ENCODE measurements at places on chromosomes 4 and X.

GRCh38 chr4:35252071-35252470 is 992.2 kb downstream of the ARAP2 start:
- no peak for DNase-seq

- DNase-seq, result no peak
Measured at GRCh38 chr4:36325499-36325898, 44.1 kb downstream of the DTHD1 start.

DNA sequence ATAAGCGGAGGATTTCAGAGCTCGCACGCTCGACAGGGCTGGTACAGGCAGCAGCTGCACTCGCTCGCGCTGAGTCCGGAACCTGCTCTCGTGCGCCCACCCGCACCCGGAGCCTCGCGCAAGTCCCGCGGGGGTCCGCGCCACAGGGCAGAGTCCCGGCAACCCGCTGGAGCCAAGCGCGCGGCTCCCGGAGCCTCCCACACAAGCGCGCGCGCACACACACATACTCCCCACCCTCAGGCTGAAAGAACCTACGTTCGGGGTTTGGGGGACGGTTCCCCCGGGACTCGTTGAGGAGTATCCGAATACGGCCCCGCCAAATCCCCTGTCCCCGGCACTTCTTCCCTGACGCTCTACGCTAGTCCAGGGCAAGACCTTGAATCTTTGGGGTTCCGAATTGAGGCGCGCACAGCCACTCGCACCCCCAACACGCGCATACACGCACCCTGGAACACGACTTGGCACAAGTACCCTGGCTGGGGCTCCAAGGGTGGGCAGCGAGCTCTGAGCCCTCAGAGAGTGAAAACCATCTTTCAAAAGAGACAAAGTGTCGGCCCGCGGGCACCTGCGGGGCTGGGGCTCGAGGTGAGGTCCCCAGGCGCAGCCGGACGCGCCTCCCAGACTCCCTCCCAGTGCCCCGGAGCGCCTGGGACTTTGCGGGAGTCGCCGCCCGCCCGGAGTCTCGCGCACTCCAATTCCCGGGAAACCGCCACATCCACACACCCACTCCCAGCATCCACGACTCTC is 952 bp downstream of the ANOS1 start:
- no peak for DNase-seq

DNA sequence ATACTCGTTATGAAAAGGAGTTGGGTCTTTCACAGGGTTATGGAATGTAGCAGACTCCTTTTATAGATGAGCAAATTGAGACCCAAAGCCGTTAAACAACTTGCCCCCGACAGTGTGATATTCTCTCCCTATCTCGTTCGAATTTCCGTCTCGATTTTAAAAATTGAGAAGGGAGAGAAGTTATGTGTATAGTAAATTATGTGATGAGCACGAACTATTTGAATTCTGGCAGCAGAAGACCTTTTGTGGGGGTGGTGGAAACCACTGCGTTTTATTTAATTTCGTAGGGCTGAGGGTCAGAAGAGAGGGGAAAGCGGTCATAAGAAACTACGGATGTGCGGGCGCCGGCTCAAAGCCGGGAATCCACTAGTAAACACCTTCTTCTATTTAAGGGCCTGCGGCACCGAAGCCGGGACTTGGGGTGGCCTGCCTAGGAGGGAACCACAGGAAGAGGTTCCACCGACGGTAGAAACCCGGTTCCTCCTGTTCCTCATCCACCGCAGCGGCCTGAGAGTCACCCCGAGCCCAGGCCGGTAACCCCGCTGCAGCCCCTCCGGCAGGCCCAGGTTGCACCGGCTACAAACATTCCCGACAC is 1.5 kb upstream of the DDX3X start:
- no peak for DNase-seq

DNA sequence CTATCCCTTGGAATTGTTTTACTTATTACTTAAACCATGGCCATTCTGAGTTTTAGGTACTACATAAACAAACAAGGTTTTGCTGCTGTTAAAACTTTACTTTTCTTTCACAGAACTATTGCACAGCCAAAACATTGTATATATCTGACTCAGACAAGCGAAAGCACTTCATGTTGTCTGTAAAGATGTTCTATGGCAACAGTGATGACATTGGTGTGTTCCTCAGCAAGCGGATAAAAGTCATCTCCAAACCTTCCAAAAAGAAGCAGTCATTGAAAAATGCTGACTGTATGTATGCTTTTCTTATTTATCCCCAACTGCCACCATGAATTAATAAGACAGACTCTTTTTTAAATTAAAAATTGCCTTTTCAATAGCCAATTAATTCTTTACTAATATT is 69.8 kb downstream of the CCKAR start:
- DNase-seq, result no peak

GRCh38 chr4:32684160-32684559 is 1964.0 kb downstream of the PCDH7 start:
- no peak for DNase-seq

- DNase-seq, result no peak
Measured at GRCh38 chrX:2272337-2272736, 228.4 kb downstream of the DHRSX start.

DNA sequence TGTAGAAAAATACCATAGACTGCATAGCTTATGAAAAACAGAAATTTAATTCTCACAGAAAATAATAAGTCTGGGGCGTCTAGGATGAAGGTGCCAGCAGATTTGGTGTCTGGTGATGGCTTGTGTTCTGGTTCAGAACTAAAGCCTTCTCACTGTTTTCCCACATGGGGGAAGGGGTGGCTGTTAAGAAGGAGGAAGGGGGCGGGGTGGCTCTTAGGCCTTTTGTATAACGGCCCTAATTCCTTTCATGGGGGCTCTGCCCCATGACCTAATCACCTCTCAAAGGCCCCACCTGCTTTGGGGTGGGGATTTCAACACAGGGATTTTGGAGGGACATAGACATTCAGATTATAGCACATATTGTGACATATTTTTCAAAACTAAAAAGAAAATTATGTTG is 173.2 kb upstream of the TECRL start:
- no peak for DNase-seq

- DNase-seq, result no peak
Measured at GRCh38 chr4:80295336-80295735, 28.9 kb downstream of the FGF5 start.

DNA sequence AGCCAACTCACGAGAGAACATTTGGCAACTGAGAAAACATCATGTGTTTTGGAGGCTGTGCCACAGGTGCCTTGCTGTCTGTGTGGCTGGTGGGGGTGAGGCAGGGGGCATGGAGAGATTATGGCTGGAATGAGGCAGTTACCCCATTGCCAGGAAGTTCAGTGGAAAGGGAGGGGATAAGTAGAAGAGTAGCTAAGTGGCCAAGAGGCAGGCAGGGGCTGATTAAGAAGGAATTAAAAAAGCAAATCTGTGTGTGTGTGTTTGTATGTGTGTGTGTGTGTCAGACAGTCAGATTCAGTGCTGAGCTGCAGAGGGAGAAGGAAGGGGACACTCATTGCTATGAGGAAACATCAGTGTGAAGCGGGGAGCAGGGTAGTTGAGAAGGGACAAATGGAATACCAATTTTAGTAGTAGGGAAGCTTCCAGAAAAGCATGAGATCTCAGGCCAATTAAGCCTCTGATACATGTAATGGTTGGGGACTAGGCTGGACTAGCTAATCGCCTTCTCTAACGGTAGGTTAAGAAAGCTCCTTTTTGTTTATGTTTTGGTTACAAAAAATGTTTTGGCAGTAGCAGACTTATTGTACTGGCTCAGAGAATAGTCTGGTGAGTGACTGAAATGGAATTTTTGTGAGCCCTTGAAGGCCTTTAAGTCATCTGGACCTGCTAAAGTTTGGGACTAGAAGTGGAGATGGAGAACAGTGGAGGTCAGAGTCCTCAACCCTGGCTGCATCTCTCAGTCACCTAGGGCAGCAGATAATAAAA is 18.5 kb downstream of the TMEM164 start:
- DNase-seq, result no peak

DNA sequence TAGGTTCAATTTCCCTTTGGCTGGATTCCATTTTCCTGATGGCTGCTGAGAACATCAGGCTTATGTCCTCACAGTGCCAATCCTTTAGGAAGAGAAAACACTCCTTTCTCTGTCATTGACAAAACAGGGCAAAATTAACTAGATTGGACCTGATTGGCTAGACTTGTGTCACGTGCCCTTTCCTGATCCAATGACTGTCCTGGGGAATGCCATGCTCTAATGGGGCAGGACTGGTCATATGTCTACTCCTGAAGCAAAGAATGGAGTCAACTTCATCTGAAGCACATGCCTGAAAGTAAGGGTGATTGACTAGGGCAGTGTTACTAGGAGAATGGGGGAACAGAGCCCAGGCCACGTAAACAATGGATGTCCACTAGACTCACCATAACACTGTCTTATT is 220.4 kb downstream of the KDR start:
- DNase-seq, result no peak

GRCh38 chr4:42309361-42310260 is 87.7 kb upstream of the SHISA3 start:
- no peak for DNase-seq

GRCh38 chr4:10861036-10861435 is 176.5 kb upstream of the CLNK start:
- DNase-seq, result no peak

DNA sequence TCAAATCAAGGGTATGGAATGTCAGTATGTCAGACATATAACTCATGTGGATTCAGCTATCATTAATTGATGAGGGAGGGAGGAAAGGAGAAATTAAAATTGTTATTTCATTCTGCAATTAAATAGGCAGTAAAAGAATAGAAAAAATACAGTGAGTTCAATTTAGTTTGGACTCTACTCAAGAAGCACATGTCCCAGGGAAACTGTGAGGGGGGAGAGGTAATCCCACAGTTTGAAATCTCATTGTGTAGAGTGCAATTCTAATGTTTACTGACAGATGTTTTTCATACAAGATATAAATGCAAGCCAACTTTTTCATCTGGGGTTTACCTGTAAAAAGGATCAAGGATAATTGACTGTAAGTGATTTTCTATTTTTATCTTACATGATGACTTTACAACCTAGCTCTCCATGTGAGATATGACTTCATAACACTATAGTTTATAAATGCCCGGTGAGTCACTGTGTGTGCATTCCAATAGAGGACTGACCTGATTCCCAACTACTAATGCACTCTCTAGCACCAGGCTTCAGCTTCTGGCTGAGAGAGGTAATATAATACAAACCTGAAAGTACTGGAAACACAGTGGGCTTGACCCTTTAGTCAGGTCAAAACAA is 35.2 kb upstream of the SCD5 start:
- no peak for DNase-seq

GRCh38 chr4:18106620-18107019 is 85.1 kb upstream of the LCORL start:
- DNase-seq, result no peak

GRCh38 chr4:64889906-64890610 is 480.8 kb upstream of the TECRL start:
- no peak for DNase-seq

DNA sequence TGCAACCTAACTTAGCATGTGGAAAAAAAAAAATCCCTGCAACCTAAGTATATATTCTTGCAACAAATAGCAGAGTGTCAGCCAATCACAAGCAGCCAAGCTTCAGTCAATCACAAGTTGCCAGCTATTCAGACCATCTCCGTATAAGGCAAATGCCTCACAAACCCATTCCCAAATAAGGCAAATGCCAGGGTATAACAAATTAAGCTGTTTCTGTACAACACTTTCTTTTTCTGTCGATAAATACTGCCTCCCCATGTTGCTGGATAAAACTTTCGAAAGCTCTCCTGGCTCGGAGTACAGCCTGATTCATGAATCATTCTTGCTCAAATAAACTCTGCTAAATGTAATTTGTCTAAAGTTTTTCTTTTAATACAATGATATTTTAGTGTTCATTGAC is 460.7 kb upstream of the SMIM31 start:
- no peak for DNase-seq

DNA sequence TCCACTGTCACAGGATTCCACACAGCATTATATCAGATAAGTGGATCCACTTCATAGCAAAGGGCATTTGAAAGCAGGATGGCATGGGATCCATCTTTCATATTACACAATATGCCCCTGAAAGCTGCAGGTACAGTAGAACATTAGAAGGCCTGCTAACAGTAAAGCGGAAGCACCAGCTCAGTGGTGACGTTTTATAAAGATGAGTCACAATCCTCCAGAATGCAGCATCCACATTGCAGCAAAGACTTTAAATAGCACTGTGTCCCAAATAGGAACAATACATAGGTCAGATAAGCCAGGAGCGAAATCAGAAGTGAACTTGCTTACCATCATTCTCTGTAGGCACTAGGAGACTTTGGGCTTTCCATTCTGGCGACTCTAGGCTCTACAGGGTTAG is 609.5 kb upstream of the FAT1 start:
- no peak for DNase-seq

DNA sequence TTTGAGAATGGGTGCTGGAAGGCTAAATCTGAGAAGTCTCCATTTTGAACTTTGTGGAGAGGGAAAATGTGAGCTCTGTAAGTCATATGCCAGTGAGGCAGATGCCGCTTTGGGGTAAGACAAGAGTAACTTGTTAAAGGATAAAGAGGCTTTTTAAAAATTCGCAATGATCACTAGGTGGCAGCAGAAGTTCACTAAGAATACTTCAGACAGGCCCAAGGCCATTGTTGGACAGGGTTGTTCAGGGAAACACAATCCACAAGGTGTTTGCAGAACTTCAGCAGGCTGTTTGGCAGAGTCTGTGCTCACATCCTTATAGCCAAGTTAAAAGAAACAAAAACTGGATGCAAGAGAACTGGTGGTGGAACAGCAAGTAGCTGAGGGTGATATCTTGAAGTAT is 13.7 kb upstream of the PIGA start:
- no peak for DNase-seq

DNA sequence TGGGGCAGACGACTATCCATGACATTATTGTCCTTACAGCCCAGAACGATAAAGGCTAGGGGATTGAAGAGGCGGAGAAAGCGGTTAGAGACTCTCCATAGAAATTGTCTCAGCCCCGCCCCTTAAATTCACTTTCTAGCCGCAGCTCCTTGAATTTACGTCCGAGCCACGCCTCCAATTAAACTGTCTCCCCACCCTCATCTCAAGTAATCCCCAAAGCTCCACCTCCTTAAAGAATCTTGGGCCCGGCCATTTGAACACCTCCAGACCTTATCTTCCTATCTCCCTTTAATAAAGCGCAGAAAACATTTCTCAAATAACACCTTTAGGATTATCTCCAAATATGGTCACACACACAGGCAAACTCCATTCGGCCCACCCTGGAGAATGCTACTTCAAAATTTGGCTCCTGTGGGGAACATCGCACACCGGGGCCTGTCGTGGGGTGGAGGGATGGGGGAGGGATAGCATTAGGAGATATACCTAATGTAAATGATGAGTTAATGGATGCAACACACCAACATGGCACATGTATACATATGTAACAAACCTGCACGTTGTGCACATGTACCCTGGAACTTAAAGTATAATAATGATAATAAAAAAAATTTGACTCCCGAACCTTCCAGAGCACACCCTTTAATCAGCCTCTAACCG is 7.2 kb upstream of the MAGIX start:
- DNase-seq, result no peak

All from posterior cingulate gyrus (tissue), 11 donors.